ENCODE measurements at places on chromosomes 3 and 15.

GRCh38 chr15:30927148-30927761, 23.5 kb downstream of the FAN1 start:
- no peak for DNase-seq

DNA sequence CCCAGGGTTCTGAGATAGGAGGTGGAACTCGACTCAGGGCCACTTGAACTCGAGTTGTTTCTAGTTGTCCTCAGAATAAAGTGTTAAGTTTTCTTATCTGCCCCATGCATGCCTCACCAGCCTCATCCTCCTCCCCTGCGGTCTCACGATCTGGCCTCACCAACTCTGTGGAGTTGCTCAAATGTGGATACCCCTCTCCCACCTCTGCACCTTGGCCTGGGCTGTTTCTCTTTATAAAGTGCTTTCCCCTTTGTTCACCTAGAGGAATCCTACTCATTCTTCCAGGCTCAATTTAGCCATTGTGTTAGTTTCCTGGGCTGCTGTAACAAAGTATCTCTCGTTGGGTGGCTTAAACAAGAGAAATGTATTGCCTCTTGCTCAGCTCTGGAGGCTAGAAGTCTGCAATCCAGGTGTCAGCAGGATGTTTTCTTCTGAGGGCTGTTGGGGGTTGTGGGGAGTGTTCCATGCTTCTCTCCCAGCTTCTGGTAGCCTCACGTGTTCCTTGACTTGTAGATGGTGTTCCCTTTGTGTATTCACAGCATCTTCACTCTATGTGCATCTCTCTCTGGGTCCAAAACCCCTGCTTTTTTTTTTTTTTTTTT, 100.7 kb downstream of the MEX3B start:
- no peak for DNase-seq

DNA sequence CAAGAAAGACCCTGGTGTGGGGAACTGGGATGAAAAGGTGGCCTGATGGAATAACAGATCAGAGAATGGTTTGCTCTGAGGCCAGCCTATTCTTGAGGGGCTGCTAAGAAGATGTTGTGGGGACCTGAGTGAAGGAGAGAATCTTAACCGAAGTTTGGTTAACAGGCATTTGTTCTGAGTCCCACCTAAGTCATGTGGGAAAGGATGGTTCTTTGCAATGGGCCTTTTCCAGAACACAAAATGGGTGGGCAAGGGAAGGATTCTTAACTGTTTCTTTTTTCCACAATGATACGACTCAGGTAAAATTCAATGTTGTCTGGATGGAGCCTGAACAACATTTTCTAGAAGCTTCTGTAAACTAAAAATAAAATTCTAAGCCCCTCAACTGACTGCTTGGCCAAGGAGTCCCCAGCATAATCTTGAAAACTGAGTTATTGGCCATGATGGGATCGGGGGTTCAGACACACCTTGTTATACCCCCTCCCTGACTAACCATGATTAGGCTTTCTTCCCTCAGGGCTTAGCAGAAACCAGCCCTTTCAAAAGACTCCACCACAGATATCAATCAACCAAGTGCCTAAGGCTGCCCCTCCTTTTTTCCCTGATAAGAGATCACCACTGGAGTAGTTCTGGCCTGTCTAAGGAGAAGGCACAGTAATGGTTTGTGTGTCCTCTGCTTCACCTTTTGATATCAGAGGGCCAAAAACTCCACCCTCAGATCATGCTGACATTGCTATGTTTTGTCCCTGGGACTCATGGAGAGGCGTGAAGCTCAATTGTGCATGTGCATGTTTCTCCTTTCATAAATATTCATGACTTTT, 30.1 kb downstream of the SCN11A start:
- no peak for DNase-seq

DNA sequence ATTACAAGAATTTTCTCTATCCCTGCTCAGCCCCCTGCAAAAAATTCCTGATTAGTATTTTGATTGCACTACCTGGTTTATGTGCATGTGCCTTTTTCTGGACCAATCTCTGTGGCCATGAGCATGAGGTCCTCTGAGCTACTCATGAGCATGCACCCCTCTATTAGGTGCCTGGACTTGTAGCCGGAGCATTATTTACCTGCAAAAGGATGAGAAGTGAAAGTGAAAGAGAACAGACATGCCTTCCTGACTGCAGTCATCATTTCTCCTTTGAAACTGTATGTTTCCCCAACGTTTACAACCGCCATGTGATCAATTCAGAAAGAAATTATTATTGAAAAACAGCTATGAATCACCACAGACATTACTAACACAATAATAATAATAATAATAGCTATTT, 1008.8 kb downstream of the ROBO2 start:
- no peak for DNase-seq

DNA sequence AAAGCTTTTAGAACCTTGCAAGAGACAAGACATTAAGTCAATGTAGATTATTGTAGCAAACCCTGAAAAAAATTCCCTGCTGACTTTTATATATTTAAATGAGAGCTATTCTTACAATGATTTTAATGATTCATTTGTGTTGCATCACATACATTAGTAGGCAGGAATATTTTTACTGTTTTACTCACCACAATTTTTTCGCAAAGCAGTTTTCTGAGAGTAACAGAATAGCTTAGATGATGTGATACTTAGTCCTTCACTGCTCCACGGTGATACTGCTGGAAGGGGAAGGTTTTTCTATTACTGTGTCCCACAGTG, 43.9 kb upstream of the CLRN1 start:
- DNase-seq = no peak
